Naive B cell (primary cell): ENCODE measurements at places on chromosomes 3 and 15. TPM values are rescaled to one million over a fixed set of nuclear protein-coding genes. Genes with fewer than 3 reads are reported as not detected.
A peak's percentile ranks its signal among the peaks of the same experiment; 100 is the strongest.

Gene TMCO5A
- not detected for polyA plus RNA-seq

Gene NANOGP8
- polyA plus RNA-seq, result not detected

Gene PTX3
- not detected for polyA plus RNA-seq

Gene RNU5B-1
- not detected for polyA plus RNA-seq

Gene CPN2
- not detected for polyA plus RNA-seq

Gene SCN11A
- not detected for polyA plus RNA-seq

Gene SERPINI2
- polyA plus RNA-seq, result not detected

GRCh38 chr3:123337948-123338619 is 110.8 kb downstream of the ADCY5 start:
- no peak overlapping the region for H3K4me3 ChIP-seq
- no peak for DNase-seq
- no peak overlapping the region for H3K27ac ChIP-seq
- H3K36me3 ChIP-seq, result no peaks in the 10 kb centered on the region

DNA sequence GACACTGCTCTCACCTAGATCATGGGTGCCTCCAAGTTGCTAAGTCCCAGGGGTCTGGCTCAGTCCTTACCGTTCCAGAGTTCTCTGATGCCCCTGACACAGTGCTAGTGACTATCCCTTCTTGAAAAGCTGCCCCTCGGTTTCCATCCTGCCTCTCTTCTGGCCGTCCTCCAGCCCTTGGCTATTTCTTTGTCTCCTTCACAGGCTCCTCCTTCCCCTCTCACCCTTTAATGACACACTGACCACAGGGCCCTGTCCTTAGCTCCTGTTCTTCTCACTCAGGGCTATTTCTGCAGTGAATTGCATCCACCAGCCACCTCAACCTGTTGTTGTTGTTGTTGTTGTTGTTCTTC is 31.1 kb downstream of the SLC28A1 start:
- no peaks in the 10 kb centered on the region for H3K36me3 ChIP-seq
- peaks cover 5% of the 10 kb centered on the region for H3K4me1 ChIP-seq
- H3K27ac ChIP-seq, result no peak overlapping the region
- no peak overlapping the region for H3K4me3 ChIP-seq
- no peak for DNase-seq

DNA sequence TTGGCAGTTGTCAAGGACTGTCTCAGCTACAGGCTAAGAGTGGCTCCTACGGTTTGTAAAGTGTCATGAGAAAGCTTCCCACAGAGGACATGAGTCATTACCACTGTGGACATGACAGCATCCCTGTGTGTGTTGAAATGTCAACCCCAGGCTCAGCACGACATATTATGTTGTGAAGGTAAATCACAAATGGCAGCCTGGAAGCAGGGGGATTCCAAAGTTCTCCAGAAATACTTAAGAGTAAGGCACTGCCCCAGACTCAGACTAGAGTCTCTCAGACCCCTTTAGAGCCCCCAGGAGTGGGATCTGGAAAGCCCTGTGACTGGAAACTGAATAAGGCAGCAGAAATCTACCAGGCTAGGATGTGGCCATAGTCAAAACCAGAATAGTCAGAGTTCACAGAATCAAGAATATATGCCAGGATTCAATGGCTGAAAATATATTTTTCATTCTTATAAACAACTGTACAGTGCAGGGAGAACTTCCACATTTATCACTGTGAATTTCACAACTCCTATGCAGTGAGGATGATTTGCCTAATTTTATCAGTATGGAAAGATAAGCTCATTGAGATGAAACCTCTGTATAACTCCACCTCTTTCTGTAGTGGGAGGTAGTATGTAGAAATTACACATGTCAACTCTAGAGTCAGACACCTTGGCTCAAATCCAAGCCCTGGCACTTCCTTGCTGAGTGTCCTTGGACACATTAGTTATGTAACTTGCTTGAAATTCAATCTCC is 237.1 kb upstream of the CFAP20DC start:
- H3K36me3 ChIP-seq, result no peaks in the 10 kb centered on the region
- H3K27me3 ChIP-seq, result no peaks in the 10 kb centered on the region
- H3K4me3 ChIP-seq, result no peak overlapping the region

DNA sequence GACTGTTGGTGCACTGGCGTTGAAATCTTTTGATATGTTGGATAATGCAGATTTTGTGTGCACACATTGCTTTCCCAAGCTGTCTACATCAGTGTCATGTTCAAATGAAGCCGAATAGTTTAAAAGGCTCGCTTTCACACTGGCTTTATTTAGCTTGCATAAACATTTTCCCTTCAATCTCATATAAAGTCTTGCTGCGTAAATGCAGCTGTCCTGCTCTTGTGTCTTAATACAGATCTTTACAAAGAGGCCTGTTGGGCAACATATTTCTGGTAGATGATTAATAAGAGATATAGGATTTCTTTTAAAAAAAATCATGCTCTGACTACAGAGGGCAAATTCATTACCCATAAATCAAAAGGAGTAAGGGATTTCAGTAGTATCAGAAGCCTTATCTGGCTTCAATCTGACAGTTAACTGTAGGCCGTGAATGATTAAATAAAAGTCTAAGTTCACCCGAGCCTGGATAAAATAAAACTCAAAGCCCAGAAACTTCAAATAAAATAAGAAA is 937.2 kb downstream of the FHIT start:
- H3K4me1 ChIP-seq, result no peaks in the 10 kb centered on the region
- no peak overlapping the region for H3K27ac ChIP-seq
- no peaks in the 10 kb centered on the region for H3K36me3 ChIP-seq
- DNase-seq, result no peak

DNA sequence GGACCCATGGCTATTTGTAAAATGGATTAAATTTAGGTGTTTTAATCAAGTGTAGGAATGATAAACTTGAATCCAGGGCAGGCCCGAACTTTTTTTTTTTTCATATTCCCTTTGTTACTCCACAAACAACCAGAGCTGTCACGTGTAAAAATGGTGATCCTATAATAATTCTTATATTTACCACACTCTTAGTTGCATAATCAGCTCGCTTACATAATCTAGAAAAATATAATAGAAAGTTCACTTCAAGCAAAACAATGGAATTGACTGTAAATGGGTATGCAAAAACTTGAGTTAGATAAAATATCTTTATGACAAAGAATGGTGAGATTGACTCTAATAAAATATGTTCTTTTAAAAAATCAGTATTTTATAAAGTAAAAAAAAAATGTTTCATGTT is 2.1 kb upstream of the PAQR9 start:
- H3K27me3 ChIP-seq, result peaks cover 59% of the 10 kb centered on the region
- H3K36me3 ChIP-seq, result peaks cover 12% of the 10 kb centered on the region
- H3K4me1 ChIP-seq, result peaks cover 16% of the 10 kb centered on the region
- DNase-seq, result no peak
- H3K4me3 ChIP-seq, result no peak overlapping the region

- H3K4me3 ChIP-seq, result no peak overlapping the region
- H3K36me3 ChIP-seq, result no peaks in the 10 kb centered on the region
- no peaks in the 10 kb centered on the region for H3K4me1 ChIP-seq
- no peaks in the 10 kb centered on the region for H3K27me3 ChIP-seq
Observed at GRCh38 chr15:86872782-86873181, 793.1 kb downstream of the AGBL1 start.

DNA sequence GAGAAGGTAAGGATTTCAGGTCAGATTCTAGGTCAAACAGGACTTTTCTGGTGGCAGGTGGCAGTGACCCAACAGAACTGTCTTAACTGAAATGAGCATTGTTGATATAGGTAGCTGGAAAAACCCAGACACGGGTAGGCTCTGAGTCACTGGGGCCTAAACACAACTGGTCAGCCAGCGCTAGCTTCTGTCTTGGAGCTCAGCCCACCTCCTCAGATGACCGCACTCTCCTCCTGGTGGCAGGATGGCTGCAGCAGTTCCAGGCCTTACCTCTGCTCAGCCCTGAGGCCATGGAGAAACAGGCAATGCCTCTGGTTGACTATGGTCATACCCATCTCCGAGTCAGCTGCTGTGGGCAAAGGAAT is 61.1 kb upstream of the GATA2 start:
- H3K36me3 ChIP-seq, result no peaks in the 10 kb centered on the region
- no peak for DNase-seq
- H3K27me3 ChIP-seq, result peaks cover 64% of the 10 kb centered on the region
- no peak overlapping the region for H3K4me3 ChIP-seq

DNA sequence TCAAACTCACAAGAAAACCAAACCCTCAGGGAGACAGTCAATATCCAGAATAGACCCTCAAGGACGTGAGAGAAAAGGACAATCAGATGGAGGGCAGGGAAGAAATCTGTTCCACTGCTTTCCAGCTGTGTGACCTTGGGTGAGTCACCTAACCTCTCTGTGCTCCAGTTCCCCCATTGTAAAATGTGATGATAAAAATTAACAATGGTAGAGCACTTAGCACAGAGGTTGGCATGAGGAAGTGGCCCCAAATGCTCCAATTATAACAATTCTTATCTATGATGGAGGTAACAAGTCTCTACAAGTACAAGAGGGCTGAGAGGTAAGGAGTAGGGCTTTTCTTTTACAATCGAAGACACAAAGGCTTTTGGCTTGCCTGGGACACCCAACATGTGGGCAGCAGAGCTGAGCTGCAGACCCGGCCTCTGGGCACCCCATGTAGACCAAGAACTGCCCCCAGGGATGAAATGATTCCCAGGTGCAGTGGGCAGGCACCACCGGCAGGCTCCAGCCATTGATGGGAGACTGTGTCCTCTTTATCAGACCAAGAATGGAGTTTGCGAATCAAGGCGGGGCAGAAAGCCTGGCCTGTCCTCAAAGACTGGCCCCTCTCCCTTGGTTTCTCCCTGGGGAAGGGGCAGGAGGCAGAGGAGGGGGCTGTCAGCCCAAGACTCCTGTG is 22.0 kb downstream of the WNT7A start:
- H3K36me3 ChIP-seq, result no peaks in the 10 kb centered on the region
- no peak overlapping the region for H3K27ac ChIP-seq
- peaks cover 46% of the 10 kb centered on the region for H3K27me3 ChIP-seq
- no peaks in the 10 kb centered on the region for H3K4me1 ChIP-seq

DNA sequence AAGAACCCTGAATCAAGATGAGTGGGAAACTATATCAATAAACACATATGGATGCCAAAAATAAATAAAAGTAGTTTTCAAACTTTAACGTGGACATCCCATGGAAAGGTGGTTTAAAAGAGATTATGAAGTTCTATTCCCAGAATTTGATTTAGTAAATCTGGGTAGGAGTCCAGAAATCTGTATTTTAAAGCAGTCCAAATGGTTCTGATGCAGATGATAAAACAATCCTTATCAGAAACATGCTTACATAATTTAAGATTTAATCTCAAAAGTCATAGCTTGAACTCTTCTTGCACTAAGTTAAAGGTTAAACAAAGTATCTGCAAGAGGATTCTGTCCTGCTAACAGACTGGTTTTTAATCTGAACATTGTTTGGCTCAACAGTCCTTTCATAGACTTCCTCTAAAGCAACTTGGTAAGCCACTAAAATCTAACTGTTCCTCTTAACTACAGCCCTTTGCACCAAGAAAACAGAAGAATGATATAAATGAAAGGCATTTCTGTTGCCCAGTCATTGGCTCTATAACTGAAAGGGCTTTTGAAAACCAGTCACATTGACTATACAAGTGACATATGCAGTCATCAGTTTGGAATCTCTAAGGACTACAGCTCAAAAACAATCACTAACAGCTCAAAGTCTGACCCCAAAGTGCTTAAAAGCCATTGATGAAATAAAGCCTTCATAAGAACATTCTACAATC is 23.4 kb upstream of the MAP4 start:
- H3K27me3 ChIP-seq, result no peaks in the 10 kb centered on the region
- no peak overlapping the region for H3K4me3 ChIP-seq
- peaks cover 16% of the 10 kb centered on the region for H3K4me1 ChIP-seq
- H3K27ac ChIP-seq, result no peak overlapping the region
- no peak for DNase-seq

- H3K4me3 ChIP-seq, result no peak overlapping the region
- DNase-seq, result peak; percentile 44
- H3K36me3 ChIP-seq, result no peaks in the 10 kb centered on the region
- H3K27me3 ChIP-seq, result no peaks in the 10 kb centered on the region
- peaks cover 25% of the 10 kb centered on the region for H3K4me1 ChIP-seq
Observed at GRCh38 chr3:107521469-107522059, 1.2 kb upstream of the BBX start.

- no peak overlapping the region for H3K27ac ChIP-seq
- peaks cover 16% of the 10 kb centered on the region for H3K36me3 ChIP-seq
- H3K4me1 ChIP-seq, result peaks cover 46% of the 10 kb centered on the region
- H3K4me3 ChIP-seq, result no peak overlapping the region
- H3K27me3 ChIP-seq, result no peaks in the 10 kb centered on the region
- DNase-seq, result no peak
Observed at GRCh38 chr15:56943403-56943802, 25.0 kb downstream of the TCF12 start.

DNA sequence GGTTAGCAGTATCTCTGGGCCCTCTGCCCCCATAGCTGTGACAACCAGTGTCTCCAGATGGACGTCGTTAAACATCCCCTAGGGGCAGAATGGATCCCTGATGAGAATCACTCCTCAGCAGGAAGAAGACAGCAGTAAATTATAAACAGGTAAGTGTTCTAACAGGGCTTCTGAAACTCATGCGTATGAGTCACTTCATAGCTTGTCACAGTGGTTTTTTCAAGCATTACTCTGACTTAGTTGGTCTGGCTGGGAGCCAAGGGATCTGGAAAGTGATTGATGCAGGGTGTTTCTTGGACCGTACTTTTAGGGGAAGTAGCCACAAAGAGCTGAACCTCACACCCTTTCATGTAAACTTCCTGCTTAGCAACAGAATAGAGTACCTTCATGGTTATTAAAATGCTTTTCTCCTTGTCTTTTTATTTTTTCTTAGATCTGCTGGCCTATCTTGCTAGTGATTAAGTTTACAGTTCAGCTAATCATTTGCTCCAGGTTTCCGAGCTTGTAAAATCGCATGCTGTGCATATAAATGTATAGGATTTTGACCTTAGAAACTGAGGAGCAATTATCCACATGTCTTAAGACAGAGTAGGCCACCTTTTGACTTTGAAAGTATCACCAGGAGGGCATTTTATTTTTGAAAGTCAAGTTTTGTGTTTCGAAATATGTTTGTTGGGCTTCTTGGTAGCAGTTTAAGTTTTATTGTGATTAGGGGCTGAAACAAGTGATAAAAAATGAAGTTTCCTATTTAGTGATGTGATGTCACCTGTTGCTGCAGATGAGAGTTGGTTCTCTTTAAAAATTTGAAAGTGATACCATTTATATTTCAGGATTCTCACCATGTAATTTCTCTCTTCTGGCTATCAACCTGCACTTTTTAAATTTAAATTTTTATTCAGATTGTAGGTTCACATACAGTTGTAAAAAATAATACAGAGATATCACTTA is 333.9 kb downstream of the PTPRG start:
- peaks cover 10% of the 10 kb centered on the region for H3K4me1 ChIP-seq
- no peak overlapping the region for H3K4me3 ChIP-seq
- H3K27me3 ChIP-seq, result peaks cover 4% of the 10 kb centered on the region
- DNase-seq, result peak; percentile 31
- H3K36me3 ChIP-seq, result no peaks in the 10 kb centered on the region
- H3K27ac ChIP-seq, result no peak overlapping the region

- DNase-seq, result peak; percentile 61
- H3K27ac ChIP-seq, result peak overlapping the region; percentile 98
- peaks cover 66% of the 10 kb centered on the region for H3K4me1 ChIP-seq
- H3K27me3 ChIP-seq, result no peaks in the 10 kb centered on the region
- H3K36me3 ChIP-seq, result peaks cover 15% of the 10 kb centered on the region
Observed at GRCh38 chr15:50353251-50353974, 1.6 kb downstream of the GABPB1 start.

- no peak overlapping the region for H3K4me3 ChIP-seq
- no peak overlapping the region for H3K27ac ChIP-seq
- H3K4me1 ChIP-seq, result no peaks in the 10 kb centered on the region
Observed at GRCh38 chr3:55315396-55315795, 171.7 kb downstream of the WNT5A start.
